ENCODE measurements at places on chromosomes 3 and 15.

DNA sequence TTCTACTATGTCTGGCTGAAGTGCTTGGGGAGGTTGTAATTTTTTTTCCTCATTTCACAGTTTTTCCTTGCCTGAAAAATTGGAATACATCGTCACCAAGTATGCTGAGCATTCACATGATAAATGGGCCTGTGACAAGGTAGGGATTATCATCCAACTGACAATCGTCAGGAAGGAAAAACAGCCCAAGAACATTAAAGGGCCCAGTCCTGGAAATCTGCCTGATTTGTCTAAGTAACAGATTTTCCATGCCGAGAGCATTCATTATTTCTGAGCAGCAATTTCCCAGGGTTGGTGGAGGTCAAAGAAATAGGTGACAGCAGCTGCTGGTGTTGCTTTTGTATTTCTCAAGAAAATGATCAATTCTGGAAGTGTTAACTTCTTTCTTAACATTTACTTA, 226.0 kb upstream of the CHRM5 start:
- no peak for DNase-seq

DNA sequence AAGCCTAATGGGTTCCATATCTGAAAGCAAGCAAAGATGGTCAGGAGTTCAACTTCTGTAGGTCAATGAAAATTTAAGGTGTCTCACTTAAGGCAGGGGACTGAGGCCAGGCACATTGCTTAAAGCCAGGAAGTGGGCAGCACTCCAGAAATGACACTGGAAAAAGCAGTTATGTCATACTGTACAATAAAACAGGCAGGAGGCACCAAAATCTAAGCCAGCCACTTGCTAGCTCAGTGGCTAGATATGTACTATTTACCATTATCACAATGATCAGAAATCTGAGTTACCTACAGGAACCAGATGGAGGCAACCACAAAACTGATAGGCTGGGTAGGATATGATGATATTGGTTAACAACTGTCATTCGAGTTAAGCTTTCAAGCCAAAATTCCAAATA, 57.3 kb downstream of the FRMD5 start:
- no peak for DNase-seq

DNA sequence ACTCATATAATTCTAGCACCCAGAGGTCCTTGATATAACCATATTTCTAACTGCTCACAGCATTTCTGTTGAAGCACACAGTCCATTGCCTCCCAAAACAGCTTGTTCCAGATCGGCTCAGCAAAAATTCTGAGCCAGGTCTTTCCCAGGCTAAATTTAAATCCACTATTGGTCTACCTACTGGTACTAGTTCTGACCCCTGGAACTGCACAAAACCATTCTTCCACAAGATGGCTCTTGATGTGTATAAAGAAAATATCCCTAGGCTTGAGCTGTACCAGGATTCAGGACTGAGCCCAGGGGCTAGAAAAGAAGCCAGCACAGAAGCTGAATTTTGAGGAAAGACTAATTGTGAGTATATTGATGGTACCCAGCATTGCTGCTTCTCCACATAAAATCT, 75.4 kb upstream of the ABHD17C start:
- no peak for DNase-seq

DNA sequence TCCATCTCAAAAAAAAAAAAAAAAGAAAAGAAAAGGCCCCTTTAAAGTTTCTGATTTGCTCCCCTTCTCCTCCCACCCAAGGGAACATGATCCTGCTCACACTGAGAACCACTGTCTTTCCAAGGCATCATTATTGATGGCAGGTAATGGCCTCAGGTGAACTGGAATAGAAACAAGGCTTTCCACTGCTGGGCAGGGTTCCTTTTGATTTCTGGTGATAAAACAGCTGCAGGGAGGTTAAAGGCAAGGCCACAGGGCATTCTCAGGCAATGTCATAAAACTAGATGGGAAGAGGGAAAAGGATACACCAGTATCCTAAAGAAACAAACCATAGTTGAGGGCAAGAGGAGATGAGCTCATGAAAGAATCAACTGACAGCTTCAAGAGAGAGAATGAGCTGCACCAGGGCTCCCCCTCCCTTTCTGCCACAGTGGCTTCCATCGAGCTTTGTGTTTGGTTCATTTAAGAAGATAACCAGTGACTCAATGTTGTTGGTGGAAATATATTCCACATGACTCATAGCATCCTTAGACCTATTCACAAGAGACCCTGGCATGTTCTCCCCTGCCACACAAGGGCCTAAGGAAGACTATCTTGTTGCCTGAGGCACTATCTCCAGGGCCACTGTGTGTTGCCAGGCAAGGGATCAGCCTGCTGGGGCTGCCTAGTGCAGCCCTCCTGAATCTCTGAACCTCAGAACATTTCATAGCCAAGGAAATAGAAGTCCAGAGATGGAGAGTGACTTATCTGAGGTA, 86.4 kb downstream of the WDR76 start:
- DNase-seq, result no peak

GRCh38 chr3:155007729-155008128, 72.4 kb upstream of the MME start:
- DNase-seq, result no peak

- DNase-seq, result no peak
Measured at GRCh38 chr3:78178740-78179363, 1139.0 kb downstream of the ROBO2 start.

- peak; percentile 55 for DNase-seq
Measured at GRCh38 chr3:13884851-13885703, 5.2 kb upstream of the WNT7A start.

GRCh38 chr15:101103598-101103997, 148.2 kb downstream of the CHSY1 start:
- DNase-seq, result no peak

- DNase-seq, result no peak
Measured at GRCh38 chr3:62238003-62238402, 135.3 kb downstream of the FEZF2 start.

DNA sequence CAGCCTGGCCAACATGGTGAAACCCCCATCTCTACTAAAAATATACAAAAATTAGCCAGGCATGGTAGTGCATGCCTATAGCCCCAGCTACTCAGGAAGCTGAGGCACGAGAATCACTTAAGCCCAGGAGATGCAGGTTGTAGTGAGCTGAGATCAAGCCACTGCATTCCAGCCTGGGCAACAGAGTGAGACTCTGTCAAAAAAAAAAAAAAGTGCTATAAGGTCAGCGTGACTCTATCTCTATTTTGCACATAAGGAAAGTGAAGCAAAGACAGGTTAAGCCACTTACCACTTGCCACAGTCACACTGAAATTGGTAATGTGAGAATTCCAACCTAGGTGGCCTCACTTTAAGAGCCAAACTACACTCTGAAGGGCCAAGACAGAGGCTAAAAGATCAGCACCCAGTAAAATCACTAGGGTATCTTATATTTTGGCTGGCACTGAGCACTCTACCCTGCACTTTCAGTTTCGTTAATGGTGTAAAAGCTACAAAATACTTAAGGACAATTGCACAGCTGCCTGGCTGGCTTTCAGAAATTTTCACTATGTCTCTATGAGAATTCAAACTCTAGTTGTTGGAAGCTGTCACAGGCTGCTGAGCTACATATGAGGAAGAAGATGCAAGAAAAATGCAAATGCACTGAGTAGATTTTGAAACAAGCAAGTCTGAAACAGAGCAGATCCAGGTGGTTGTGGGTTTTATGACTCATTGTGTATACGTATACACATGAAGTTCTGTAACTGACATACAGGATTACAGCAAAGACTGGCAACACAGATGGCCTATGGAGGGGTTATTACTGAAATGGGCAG, 32.7 kb downstream of the TRANK1 start:
- no peak for DNase-seq

DNA sequence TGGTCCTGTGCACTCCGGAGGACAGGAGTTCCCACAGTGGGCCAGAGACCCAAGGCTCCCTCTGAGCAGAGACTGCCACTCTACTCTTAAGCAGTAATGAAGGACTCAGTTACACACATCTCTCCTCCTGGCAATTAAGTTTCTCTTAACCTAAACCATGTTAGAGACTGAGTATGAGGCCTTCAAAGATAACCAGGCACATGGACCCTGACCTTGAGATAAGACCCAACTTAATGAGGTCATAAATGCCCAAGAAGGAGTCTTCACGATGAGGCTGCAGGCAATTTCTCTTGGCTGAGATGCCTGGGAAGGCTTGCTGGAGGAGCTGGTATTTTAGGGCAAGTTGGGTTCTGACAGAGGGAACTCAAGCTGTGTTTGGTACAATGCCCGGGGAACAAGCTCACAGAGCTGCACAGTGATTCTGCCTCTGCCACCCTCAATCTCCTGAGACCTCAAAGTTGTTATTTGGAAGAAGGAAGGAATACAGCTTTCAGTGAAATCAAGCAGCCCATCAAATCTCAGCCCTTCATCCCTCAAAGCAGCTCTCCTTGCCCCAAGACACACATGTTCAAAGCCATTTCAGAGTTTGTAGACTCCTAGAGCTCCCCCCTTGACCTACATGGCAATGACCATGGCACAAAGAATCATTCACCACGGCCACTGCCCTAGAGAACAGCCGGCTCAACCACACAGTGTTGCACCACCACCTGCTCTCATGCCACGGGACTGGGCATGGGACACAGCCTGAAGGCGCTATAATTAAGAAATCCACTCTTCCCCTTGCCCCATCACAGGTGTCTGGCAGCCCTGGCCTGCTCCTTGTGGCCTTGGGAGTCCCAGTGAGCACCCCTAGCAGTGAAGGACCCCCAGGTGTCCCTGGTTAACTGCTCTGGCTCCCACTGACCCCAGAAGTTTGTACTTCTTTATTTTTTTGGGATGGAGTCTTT, 7.1 kb downstream of the RMDN3 start:
- DNase-seq, result no peak

- DNase-seq, result no peak
Measured at GRCh38 chr3:126951561-126951960, 31.4 kb upstream of the PLXNA1 start.

DNA sequence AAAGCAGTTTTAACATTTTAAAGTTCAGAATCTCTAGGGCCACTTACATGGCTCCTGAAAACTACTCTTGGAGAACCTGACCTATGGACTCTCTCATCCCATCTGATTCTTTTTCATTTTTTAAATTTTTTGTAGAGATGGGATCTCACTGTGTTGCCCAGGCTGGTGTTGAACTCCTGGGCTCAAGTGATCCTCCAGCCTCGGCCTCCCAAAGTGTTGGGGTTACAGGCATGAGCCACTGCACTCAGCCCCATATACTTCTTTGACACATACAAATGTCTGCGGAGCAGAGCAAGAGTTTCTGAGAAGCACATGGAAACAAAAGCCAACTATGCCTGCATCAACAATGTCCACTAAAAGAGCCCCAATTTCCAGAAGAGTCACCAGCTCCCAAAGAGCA, 189.8 kb downstream of the FOXP1 start:
- no peak for DNase-seq

DNA sequence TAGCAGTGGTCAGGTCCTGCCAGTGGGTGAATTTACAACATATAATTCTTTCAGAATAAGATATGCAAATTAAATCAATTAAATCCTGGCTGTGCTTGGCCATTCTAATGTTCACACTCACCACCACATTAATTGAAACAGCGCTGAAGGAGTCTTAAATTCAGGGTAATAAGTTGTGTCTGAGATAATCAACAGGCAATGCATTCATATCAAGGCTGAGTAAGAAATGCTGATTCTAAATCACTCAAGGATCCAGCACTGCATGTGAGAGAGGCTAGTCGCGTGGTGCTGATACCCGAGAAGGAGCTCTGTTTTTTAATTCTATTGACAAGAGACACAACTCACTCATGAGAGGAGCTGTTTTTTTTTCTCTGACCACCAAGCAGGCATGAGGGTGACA, 588.8 kb upstream of the ADAMTS9 start:
- DNase-seq, result no peak

GRCh38 chr15:58434334-58434875, 2.6 kb downstream of the LIPC start:
- no peak for DNase-seq

DNA sequence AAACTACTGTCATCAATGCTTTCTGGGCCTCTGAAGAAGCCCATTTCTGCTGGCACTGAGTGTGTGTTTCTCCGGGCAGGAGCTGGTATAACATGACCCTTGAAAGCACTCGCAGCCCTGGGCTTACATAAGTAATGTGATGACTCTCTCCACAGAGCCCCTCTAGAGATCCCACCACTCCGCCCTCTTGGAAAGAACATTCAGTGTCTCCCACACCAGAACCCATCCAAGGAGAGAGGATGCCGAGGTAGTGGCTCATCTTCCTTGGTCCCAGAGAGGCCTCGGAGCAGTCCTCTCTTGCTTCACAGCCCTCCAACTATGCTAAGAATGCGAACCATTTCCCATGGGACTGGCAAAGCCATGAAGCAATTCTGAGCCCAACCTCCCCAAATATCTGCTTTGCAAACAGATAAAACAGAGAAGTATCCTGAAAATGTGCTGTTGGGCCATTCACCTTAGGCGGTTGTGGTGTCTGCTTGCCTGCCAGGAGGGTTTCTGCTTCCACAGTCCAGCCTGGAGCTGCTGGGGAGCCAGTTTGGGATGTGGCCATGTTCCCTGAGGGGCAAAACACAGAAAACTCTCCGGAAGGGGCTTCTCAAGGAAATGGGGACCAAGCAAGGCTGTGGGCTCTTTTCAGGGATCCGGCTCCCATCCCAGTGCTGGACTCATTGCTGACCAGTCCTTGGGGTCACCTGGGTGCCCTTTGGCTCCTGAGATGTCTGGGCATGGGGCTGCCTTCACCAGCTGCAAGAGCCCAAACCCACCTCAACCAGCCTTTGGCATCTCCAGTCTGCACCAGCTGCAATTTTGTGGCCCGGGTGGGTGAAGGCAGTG, 47.3 kb downstream of the AMOTL2 start:
- DNase-seq, result no peak

DNA sequence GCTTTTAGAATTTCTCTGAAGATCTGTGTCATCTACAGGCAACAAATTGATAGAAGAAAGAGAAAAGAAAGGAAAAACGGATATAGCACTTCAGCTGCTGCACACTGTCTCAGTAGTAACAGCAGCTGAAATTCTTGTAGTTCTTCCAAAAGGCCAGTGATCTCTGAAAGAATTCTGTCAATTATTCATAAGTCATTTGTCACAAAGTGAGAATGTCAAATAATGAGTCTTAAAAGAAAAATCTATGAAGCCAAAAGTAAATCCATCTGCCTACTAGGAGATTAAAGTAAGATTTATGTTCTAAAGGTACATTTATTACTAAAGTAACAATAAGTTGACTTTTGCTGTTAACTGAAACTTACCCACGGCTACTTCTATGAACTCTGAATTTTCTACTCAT, 24.6 kb downstream of the IFT80 start:
- no peak for DNase-seq

DNA sequence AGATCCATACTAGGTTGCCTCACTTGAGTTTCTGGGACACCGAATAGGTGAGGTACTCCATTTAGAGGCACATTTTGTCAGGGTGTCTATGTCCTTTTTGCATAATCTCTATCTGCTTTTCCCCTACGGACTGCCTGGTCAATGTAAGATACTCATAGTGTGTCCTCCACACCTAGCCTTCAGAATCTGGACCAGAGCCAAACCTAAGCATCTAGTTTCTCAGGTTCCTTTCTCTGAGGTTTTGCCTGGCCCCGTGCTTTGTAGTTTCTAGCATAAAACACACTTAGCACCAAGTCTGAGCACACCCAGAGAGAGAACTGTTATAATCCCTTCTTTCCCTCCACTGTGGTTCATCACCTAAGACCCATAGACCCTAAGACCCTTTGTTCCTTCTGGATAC, 105.9 kb upstream of the MLF1 start:
- no peak for DNase-seq

- DNase-seq, result no peak
Measured at GRCh38 chr3:112095731-112096130, 9.5 kb downstream of the C3orf52 start.

Measured in stimulated activated CD4-positive, alpha-beta T cell treated with anti-CD3 and anti-CD28 coated beads, Interleukin-4, amount 100 ng/mL, for 4 hours (primary cell).